Activated T-cell treated with anti-CD3 and anti-CD28 coated beads, Interleukin-2, amount 50 U/mL, for 48 hours (primary cell): ENCODE measurements at places on chromosomes 1 and 21.
A peak's percentile ranks its signal among the peaks of the same experiment; 100 is the strongest.

DNA sequence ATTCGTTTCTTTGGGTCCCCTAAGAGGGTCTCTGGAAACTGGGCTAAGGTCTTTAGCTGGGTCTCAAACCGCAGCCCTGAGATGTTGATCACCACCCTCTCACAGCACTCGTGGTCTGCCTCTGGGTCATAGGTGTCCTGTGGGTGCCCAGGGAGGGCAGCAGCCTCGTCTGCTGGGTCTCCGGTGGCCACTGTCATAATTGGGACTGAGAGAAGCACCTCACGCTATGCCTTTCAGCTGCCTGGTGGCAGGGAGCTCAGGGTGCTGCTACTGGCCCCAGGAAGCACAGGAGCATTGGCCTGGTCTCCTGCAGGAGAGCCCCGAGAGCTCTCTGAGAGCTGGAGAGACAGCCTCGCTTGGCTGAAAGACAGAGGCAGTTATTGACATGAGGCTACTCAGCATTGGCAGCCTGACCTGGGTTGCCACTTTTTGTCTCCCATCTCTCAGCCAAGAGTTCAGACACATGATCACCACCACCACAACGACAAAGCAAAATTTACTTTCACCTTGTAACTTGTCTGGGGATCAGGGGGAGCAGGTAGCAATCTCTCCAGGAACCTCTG, 1.5 kb downstream of the KCNA2 start:
- no peak for DNase-seq

DNA sequence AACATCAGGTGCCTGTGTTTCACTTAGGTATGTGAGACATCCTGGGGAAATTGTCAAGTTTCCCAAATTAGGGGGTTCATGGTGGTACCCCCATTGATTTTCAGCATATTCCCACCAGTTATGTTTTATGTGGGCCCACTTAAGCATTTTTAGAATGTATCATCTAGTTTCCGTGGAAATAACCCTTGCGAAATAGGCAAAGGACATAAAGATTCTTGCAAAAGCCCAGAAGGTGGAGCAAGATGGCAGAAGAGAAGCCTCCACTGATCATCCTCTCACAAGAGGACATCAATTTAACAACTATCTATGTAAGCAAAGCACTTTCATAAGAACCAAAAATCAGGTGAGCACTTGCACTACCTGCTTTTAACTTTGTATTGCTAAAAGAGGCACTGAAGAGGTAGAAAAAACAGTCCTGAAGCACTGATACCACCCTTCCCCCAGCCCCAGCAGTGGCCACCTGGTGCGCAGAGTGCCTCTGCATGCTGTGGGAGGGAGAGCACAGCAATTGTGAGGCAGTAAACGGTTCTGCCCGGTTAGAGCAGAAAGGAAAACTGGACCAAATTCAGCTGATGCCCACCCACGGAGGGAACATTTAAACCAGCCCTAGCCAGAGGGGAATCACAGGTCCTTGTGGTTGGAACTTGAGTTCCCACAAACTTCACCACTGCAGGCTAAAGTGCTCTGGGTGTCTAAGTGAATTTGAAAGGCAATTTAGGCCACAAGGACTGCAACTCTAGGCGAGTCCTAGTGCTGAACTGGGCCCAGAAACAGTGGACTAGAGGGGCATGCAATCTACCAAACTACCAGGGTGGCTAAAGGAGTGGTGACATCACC, 23.2 kb downstream of the MCOLN2 start:
- DNase-seq, result no peak

GRCh38 chr1:26471498-26472319, 531 bp upstream of the HMGN2 start:
- no peak for DNase-seq

DNA sequence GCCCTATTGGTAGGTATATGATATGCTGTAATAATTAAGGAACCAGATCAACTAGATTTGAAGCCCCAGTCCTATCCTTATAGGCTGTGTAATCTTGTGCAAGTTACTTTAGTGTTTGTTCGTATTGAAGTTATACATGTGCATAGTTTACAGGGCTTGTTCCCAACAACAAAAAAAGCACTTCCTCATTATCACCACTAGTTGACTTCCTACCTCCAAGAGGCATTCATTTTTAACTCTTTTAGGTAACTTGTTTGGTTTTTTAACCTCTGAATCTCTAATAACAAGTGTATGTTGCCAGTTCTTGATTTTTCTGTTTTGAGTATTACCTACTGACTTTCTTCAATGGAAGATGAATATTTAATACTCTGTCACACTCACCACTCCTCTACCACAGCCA, 71.9 kb downstream of the ST3GAL3 start:
- DNase-seq, result no peak

GRCh38 chr1:168081373-168082007, 55.2 kb downstream of the GPR161 start:
- no peak for DNase-seq

DNA sequence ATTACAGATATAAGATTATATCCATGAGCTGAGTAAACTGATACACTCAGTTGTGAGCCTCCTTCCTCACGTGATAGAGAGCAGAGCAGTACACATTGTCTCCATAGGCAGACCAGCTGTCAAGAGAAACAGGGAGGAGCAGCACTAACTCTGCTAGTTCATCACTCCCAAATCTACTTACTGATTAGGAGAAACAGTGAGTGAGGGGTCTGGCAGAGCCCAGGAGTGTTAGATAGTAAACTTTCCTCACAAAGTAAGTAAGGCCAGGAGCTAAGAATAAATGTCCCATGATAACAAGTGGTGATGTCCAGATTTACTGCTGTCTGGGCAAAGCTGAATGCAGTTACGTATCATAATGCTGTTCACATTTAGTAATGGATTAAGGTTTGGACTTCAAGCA, 168.6 kb upstream of the KCNK2 start:
- no peak for DNase-seq

DNA sequence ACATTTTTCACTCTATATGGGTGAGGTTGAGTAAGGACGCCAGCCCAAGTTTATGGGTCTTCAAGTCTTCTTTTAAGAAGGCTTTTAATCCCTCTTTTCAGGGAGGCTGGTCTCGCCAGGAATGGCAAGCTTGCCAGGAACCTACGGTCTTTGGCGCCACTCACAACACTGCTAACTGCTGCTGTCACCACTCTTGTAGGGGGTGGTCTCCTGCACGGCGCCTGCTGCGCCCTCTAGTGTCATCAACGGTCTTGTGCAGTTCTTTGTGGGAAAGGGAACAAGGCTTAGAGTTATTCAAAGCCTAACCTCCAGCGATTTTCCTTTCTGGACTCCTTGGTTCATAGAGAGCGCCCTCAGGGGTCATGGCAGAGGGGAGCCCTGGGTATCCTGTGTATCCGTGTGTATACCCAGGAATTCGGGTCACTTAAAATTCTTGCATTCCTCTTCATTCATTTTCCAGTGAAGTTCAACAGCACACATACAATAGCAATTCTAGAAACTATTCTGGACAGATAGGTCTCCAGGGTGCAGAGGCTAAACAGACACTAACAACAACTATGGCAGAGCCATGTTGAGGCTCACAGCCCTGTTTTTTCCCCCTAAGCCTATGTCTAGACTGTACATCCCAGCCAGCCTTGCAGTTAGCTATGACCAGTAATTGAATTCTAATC, 392.8 kb upstream of the CAMK1G start:
- DNase-seq, result peak; percentile 44

DNA sequence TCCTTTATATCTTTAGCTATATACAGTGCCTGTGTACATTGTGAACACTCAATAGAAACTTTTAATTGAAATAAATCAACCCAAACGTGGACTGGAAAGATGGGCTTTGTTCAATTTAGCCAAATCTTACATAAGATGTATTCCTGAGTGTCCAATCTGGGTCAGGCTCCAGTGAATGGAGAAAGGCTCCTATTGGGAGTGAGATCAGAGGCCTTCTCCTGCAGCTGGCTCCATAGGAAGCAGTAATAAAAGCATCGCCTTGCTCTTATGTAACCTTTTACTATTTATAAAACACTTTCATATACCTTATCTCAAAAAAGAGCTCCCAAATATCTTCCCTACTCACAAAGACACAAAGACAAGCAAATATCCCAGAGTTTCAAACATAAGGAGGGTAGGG, 24.9 kb upstream of the RGS16 start:
- DNase-seq, result no peak

GRCh38 chr1:54109129-54110090, 43.4 kb downstream of the CDCP2 start:
- no peak for DNase-seq
